ENCODE measurements at places on chromosomes 3 and 15.

GRCh38 chr3:13069495-13069894 lies 3.7 kb downstream of the IQSEC1 start:
- no peak for DNase-seq

- DNase-seq = no peak
These were observed 9.4 kb downstream of the FAM81A start for GRCh38 chr15:59447367-59447766.

GRCh38 chr3:6089780-6090179 lies 771.1 kb upstream of the GRM7 start:
- no peak for DNase-seq

DNA sequence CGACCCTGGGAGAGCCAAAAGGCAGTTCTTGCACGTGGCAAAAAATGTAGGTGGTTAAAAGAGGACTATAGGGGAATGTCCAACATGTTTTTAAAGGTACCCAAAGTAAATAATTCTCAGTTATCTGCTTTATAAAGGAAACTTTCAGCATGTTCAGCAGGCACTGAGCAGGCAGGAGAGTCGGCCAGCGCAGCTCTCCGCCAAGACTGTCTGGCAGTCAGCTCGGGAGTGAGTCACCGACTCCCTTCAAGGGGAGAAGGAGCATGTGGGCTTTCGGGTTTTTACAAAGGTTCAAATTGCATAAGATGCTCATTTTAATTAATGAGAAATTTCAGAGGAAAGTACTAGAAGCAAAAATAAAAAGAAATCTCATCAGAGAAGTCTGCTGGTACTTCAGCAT lies 7.0 kb downstream of the GABRA5 start:
- DNase-seq = no peak

DNA sequence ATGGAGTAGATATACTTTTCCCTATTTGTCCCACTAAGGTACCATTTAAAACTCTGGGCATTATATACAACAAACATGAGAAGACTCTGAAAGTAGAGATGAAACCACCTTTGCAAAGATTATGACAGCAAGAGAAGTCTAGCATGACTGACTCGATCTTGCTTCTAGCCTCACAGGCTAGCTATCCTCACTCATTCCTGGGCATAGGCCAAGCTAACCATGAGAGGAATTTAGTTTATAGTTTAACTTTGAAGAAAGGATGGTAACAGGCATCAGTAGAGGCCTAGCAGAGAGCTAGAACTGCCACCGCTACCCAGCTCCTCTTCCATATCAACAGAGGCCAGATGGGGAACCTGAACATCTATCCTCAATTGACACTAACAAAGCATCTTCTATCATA lies 63.5 kb upstream of the FSIP1 start:
- DNase-seq = no peak

DNA sequence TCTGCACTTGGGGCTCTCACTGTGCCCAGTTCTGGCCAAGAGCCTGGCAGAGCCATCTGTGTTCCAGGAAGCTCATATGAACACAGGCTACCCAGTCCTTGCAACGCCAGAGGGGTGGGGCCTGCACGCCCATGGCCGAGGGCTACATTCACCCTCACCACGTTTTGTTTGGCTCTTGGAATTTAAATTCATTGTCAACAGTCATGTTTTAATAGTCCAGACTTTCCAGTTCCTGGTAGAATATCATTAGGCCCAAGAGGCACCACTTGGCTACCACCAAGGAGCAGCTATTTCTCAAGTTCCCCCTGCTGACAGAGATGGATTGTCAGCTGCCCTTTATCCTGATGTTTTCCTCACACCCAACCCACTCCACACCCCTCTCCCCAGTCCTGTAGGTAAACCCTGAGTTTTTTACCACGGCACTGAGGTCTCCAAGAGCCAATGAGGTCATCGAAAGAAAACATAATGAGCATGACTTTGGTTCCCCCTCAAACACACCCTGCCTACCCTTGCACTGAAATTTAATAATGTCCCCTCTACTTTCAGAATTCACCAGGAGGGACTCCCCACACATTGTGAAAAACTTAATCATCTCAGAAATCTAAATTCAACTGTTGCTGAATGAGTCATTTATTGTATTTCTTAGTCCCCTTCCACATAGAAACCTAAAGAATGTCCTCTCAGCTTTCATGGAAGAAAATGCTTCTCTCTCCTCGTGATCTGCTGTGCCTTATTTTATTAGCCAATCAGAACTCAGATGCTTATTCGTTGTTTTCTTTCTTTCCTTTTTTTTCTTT lies 125.1 kb downstream of the SHQ1 start:
- no peak for DNase-seq

DNA sequence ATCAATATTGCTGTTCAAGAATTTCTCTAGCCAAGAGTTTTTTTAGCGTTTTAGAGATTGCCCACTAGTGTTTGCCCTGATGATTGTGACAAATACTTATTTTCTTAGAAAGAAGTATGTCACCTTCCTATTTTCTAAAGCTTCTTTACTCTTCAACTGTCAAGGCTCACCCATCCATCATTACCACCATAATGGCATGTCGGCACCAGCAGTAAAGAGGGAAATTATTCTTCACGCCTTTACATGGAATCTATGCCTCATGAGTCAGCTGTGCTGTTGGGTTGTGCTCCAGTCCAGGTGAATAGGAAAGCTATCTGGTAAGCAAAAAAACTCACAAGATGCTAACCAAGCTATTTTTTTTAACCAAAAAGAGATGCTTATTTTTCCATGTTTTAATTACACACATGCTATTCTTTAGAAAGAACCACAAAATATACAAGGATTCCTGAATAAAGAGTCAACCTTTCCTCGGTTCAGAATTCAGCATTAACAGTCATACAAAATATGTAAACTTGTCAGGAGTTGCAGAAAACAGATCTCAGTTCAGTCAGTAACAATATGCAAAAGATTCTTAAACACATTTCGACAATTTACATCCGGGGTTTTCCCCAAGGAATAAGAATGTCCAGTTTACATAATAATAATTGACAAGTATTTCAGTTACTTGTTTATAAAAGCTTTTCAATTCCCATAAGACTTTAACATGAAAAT lies 128.0 kb downstream of the ATP8B4 start:
- no peak for DNase-seq

GRCh38 chr15:77784361-77785292 lies 151.9 kb upstream of the LINGO1 start:
- DNase-seq = no peak

GRCh38 chr3:95084738-95085137 lies 1021.9 kb downstream of the NSUN3 start:
- no peak for DNase-seq

- DNase-seq = no peak
These were observed 269.0 kb downstream of the NSUN3 start for GRCh38 chr3:94331831-94332230.

- peak; percentile 16 for DNase-seq
These were observed 1.1 kb downstream of the HDGFL3 start for GRCh38 chr15:83206526-83207008.

DNA sequence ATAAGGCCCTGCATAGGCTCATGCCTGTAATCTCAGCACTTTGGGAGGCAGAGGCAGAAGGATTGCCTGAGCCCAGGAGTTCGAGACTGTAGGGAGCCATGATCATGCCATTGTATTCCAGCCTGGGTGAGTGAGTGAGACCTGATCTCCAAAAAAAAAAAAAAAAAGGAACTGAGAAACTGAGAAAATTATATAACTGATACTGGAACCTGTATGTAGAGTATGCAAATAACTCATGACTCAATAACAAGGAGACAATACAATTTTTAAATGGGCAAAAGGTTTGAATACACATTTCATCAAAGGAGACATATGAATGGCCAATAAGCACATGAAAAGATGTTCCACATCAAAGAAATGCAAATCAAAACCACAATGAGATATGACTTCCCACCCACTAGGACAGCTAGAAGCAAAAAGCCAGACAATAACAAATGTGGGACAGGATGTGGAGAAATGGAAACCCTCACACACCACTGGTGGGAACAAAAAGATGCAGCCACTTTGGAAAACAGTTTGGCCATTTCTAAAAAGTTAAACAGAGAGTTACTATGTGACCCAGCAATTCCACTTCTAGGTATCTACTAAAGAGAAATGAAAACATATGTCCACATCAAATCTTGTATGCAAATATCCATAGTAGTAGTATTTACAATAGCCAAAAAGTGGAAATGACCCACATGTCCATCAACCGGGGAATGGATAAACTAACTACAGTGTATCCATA lies 70.7 kb downstream of the IQSEC1 start:
- no peak for DNase-seq

DNA sequence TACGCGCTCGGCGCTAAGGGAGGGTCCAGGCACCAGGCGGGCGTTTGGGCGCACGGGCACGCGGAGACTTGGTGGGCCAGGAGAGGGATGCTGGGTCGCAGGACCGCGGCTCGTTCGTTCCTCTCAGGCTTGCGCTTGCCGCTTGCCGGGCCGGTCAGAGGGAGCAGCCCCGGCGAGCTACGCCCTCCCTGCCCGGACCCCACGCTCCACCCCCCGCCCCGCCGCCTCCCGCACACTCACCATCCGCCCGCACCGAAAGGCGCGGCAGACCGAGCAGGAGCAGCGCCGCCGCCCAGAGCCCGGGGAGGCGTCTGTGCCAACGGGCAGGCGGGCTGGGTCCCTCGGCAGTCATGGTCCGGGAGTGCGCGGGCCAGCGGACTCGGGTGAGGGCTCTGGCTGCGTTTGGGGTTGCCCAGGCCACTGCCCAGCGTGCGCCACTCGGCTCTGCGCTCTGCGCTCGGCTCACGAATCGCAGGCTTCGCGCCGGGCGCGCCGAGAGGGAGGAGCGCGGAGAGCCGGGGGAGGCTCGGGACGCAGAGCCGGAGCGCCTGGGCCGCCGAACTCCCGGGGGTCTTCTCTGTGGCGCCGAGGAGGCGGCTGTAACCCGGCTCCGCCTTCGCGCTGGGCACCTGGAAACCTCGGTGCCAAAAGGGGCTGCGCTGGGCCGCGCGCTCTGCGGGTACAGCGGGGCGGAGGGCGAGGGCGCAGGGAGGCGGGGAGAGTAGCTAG lies at the start of gene SUSD5:
Gene SUSD5 (minus strand): TSS at position 365 of the 729 bp plus-strand sequence. CDS start 13 bp downstream, at position 352.
- DNase-seq = no peak

DNA sequence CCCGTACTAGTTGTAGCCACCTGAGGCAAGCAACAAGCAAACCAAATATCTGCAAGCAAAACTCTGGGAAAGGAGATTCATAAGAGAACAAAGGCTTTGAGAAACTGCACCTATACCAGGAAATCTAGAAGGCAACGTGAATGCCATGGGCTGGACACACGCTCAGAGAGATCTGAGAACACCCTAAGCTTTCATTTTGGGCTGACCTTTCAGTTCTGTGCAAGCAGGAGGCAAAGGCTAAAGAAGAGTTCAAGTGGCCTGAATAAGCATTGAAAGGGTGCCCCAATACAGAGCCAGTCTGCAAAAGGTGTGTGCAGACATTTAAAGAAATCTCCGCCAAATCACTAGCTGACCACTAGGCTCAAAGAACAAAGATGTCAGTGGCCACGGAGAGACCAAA lies 461.6 kb downstream of the PYDC2 start:
- DNase-seq = no peak

- DNase-seq = no peak
These were observed 701 bp downstream of the SGO1 start for GRCh38 chr3:20185331-20185678.

- no peak for DNase-seq
These were observed 30.1 kb downstream of the POC1A start for GRCh38 chr3:52124126-52124525.

DNA sequence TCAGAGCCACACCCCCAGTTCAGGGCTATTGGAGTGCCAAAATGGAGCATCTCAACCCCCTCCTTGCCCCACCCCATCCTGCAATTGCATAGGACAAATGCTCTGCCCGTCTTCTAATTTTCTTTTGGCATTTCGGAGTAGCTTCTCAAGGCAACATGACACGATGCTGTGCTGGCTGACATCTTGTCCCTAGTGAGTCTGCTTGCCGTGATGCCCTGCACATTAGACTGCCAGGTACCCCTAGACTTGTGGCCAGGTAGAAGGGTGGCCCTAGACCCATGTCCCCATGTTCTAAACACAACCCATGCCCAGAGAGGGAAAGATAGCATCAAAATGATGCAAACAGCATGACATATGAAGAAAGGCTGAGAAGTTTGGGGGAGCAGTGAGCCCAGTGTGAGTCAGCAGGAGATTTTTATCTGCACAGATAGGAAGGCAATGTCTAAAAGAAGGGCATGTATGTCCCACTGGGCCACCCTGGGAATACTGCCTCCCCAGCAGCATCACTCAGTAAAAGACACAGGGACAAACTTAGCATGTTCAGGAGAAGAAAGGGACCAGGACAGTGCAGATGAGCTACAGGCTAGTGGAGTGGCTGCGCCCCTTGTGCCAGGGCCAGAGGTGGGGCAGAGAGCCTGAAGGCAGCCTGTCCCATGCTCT lies 36.8 kb downstream of the CA12 start:
- no peak for DNase-seq

DNA sequence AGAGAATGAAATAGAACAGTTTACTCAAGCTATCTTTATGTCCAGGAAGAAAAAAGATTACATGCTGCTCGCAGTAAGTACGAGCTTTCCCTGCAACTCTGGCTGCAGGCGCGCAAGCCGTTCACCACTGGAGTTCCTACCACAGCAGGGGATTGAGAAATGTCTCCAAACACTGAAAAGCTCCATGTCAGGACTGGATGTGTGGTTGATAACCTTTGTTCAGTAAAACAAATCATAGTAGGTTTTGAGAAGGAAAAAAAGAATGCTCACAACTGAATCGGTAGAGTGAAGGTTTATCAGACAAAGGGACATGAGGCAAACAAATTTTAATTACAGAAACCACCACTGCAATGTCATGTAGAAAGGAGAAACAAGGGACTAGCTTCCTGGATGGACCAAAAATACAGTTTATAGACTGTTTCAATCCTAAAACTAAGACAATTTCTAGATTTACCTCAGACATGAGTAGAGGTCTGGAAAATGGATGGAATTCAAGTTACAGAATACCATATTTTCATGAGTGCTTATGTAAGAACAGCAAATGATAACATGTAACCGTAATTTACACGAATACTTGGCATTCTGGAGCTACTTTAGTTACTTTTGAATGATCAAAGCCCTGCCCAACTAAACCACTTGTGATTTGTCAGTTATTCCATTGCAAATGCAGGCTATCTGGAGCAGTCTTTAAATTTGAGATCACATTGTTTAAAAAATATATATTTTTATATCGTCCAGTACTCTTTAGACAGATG lies 471.1 kb downstream of the SHQ1 start:
- no peak for DNase-seq

- DNase-seq = no peak
These were observed 53.9 kb upstream of the RYR3 start for GRCh38 chr15:33256874-33257273.

DNA sequence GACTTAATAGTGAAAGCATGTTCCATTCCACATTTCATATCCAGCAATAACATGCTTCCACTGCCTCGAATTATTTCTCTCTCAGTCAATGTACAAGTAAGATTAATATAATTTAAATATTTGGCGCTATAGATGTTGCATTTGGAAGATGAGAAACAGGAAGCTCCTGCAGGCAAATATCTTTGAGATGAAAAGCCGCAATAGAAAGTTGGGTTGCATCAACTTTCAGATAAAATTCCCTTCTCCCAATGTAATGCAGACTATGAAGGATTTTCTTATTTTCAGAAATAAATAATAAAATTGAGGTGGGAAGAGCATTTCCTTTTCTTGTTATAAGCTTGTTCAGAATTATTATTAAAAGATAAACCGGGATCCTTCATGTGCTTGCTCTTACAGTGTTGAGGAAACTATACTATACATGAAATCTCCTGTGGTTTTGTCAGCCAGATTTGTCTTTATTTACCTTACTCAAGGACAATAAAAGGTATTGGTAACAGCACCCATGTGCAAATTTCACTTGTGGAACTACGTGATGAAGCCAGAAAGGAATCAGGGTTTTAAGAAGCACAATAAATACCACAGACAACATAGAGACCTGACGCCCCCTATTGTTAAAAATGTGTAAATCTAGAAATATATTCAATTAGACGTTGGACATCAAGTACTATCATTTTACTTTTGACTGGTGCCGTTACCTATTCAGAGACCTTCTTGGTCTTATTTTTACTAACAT lies 307.0 kb downstream of the ARPP21 start:
- DNase-seq = no peak

All from activated T-cell treated with anti-CD3 and anti-CD28 coated beads, Interleukin-2, amount 50 U/mL, for 1 hour (primary cell).